Chondrocyte (in vitro differentiated cells): ENCODE measurements at places on chromosomes 7 and 10. TPM values are rescaled to one million over a fixed set of nuclear protein-coding genes. Genes with fewer than 3 reads are reported as not detected.

DNA sequence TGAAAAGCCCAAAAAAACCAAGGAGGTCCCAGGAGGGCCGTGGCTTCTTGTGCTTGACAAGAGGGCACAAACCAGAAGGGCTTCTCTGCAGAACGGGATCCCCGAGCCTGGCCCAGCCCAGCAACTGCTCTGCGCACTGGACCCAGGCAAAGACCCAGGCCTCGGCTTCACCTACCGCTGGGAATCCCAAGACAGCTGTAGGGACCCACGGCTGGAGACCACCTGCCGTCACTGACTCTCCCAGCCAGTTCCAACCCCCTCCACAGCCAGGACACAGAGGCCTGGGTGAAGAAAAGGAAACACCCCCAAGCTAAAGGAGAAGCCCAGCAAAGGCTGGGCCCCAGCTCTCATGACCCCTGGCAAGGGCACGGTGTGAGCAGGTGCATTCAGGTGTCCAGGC is 24.3 kb downstream of the PDGFA start:
- peaks cover 26% of the 10 kb centered on the region for H3K36me3 ChIP-seq
- H3K27ac ChIP-seq: no peak overlapping the region
- peaks cover 12% of the 10 kb centered on the region for H3K4me1 ChIP-seq
- H3K27me3 ChIP-seq: no peaks in the 10 kb centered on the region
- H3K4me3 ChIP-seq: no peak overlapping the region

DNA sequence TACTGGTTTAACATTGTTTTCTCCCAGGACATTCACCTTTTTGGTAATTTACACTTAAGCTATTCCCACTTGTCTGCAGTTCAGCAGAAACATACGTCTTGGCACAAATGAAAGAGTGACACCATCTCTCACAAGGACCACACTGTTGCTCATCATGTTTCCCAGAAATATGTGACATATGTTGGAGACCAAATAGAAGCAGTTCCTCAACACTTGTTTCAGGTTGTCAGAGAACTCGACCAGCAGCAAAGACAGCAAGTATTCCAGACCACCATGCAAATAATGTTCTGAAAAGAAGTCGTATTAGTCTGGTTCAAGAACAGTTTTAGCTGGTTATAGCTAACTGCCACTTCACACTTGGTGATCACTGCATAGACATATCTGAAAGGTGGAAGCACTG is 81.3 kb upstream of the KLF6 start:
- no peak overlapping the region for H3K4me3 ChIP-seq
- H3K27ac ChIP-seq: peak overlapping the region; percentile 8
- peaks cover 36% of the 10 kb centered on the region for H3K4me1 ChIP-seq
- DNase-seq: no peak

The GPAM gene
- 10.8 to 14.1 TPM (median 11.1 TPM) in 3 replicates for total RNA-seq

The KCP gene
- total RNA-seq: 1.3 to 1.5 TPM in 2 of 3 replicates, not detected in the other

The GBX1 gene
- not detected in 3 replicates for total RNA-seq

The SLC39A12 gene
- total RNA-seq: not detected in 3 replicates
